ENCODE measurements at places on chromosomes 6 and 20.

DNA sequence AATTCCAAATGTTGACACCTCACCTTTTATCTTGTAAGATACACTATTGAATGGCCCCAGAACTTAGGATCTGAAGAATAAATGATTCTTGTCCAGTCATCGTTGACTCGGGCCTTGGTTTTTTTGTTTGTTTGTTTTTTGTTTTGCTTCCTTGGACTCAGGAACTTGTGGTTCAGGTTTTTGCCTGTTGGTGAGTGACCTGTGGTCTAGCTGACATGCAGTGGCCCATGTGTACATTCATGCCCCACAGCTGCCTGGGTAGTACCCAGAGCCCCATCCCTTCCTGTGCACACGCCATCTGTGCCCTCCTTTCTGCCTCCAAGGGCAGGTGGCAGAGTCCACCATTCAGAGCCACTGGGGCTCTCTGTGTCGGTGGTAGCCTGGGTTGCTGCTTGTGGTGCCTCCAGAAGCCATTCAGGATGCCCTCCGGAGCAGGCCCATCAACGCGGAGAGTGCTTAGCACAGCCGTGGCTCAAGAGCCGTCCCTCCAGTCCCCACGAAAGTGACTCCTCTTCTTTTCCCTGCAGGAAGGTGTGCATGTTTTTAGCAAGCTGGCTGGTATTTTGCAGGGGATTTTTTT, 85.9 kb downstream of the SYNJ2 start:
- no peak for DNase-seq

- no peak for DNase-seq
Measured at GRCh38 chr6:156111913-156112312, 656.3 kb upstream of the NOX3 start.

GRCh38 chr6:48061265-48061990, 49.6 kb downstream of the PTCHD4 start:
- no peak for DNase-seq

DNA sequence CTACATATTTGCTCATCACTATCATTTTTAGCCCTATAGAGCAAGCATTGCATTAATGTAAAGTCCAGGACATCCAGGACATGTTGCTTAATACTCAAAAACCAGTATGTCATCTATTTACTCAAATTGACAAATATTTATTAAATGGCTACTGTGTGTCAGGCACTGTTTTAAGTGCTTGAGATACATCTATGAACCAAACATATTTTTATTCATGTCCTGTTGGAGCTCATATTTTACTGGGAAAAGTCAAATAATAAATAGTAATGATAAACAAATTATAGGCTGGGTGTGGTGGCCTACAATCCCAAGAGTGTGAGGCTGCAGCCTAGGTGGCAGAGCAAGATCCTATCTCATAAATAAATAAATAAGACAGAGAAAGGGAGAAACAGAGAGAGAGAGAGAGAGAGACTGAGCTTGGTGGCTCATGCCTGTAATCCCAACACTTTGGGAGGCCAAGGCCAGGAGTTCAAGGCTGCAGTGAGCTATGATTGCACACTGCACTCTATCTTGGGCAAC, 227.9 kb downstream of the GJA1 start:
- no peak for DNase-seq

- no peak for DNase-seq
Measured at GRCh38 chr6:74658391-74658790, 547.5 kb downstream of the COL12A1 start.

DNA sequence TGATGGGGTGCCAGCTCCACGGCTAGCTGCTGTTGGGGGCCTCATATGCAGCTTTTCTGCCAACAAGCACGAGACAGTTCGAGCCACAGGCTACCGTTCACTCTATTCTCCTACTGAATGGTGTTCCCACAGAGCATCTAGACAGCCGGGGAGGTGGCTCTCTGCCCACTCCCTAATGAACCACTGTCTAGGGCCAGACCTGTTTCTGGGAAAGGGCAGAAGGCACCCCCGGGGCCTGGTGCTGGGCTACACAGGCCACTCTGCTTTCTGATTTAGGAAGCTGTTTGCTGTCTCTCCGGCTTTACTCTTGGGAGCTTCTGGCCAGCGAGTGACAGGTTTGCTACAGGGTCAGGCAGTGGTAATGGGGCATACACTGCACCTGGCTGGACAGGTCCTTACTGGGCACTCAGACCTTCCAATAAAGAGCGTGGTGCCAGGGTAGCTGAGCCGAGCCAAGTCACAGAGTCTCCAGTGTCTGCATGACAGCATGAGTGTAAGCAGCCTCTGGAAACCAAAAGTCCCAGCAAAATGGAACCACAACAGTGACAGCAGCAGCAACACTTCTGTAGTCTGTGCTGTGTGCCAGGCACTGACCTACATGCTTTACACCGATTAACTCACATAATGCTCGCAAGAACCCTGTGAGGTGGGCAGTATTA, 8.4 kb downstream of the CCDC167 start:
- no peak for DNase-seq

- DNase-seq: peak; percentile 74
Measured at GRCh38 chr6:77457720-77458349, 5.5 kb downstream of the HTR1B start.

DNA sequence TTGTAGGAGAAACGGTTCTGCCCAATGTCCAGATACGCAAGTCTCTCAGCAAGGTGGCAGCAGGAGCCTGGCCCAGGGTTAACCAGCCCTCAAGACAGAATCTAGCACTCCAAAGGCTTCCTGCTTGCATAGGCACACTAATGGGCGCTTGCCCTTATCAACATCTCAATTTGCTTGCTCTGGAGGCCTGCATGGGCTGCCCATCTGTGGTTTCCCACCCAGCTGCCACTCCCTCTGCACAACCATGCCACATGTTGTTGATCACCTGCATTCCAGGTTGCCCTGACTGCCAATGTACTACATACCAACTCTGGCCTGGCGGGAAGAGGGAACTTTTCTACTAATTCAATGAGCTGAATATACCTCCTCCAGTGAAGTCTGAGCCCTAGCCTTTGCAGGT, 74.6 kb downstream of the ATG5 start:
- no peak for DNase-seq

DNA sequence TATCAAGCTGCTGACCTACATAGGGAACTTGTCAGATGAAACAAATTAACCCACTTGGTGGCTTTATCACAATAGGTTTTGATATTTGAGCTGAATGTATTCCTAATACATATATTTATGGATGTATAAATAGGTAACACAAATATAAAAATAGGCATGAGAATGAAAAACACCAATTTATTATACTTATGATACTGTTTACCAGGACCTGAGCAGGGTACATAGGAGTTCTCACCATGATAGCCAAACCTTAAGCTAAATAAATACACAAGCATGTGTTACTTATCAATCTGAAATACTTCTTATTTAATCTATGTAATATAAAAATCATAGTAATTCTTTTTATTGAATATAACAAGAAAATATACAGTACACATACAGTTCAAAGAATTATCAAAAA, 25.0 kb downstream of the ASCC3 start:
- no peak for DNase-seq

- DNase-seq: no peak
Measured at GRCh38 chr6:96657344-96657743, 94.4 kb downstream of the FHL5 start.

GRCh38 chr6:24888715-24889370, 46.9 kb downstream of the RIPOR2 start:
- DNase-seq: no peak

GRCh38 chr20:63610581-63611435, 16.1 kb downstream of the GMEB2 start:
- no peak for DNase-seq

GRCh38 chr6:86595641-86596040, 341.7 kb upstream of the HTR1E start:
- DNase-seq: no peak

DNA sequence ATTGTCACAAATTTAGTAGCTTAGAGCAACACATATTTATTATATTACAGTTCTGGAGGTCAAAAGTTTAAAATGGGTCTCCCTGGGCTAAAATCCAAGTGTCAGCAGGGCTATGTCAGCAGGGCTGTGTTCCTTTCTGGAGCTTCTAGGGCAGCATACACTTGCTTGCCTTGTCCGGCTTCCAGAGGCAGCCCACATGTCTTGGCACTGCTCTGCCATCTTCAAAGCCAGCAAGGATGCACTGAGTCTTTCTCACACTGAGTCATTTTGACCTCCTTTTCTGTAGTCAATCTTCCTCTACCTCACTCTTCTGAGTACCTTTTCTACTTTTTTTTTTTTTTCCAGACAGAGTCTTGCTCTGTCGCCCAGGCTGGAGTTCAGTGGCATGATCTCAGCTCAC, 39.0 kb downstream of the ADGRF4 start:
- no peak for DNase-seq

DNA sequence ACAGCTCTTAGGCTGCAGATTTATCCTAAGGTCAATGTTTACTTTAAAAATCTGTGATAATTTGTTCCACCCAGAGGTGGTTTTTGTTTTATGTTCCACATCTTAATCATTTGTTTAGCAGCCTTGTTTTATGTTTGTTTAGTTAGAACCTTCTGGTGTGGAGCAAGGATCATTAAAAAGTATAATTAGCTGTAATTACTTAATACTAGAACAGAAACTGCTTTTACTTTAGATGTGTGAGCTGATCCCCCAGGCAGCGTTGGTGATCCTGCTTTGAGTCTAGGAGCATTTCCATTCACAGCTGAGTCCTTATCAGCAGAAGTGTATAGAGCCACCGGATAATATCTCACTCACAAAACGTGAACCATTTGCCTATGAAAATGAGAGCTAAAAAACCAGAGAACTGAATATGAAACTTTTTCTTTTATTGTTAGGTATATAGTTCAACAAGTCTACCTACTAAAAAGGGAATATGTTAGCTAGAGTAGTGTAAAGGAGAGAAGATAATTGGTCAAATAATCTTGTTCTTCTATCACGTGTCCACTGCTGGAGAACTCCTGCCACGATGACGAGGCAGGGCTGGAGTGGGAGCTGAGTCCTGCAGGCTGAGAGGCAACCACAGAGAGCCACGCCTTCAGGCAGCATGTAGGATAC, 78.5 kb downstream of the TRMT11 start:
- peak; percentile 48 for DNase-seq

- no peak for DNase-seq
Measured at GRCh38 chr20:23190557-23190956, 104.4 kb upstream of the CD93 start.

GRCh38 chr6:32716396-32716795, 24.8 kb upstream of the HLA-DQA2 start:
- DNase-seq: no peak
